IPS-NIHi11 (cell line): ENCODE measurements at places on chromosomes 4 and X.
A peak's percentile ranks its signal among the peaks of the same experiment; 100 is the strongest.

DNA sequence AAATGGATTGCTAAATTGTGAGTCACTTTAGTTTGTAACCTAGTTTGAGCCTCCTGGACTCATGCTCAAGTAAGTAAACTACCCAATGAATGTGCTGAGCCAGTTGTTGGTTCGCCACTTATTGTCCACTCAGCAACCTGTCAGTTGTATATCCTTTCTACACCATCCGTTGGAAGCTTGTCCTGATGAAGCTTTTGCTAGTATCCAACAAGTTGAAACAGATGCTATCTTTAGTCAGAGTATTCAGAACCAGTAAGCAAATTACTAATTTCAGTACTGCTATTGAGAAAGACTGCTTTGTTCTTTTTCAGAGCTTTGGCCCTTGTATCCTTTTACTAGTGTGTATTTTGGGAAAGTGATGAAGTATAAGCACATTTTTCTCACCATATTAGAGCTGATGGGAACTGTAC lies 4.3 kb upstream of the NAA15 start:
- DNase-seq, result no peak

DNA sequence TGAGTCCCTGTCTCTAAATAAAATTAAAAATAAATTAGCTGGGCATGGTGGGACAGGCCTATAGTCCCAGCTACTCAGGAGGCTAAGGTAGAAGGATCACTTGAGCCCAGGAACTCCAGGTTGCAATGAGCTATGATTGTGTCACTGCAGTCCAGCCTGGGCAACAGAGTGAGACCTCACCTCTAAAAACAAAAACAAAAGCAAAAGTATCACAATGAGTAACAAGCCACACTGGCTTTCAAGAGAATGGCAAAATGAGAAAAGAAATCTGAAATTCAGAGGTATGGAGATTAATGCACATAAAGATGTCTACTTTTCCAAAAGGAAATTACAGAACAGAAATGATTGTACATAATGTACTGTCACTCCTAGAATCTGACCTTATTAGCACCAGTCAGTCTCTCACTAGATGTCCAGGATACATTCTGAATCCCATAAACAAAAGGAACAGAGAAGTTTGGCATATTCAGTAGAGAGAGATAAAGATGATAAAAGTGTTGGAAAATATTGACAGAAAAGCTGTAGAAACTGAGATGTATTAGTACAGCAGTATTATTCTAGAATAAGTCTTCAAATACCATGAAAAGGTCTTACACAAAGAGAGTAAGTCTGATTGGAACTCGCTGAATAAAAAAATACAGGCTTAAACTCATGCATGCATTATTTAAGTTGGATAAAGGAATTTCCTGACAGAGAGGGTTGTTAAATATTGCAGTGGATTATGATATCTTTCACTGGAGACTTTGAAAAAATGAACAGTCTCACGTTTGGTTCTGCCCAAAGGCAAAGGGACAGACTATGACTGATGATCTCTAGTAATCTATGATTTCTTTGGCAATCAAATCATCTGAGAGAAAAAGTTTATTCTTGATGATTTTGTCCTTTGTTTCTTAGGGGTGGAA lies 102.5 kb downstream of the SH3RF1 start:
- no peak for DNase-seq

- DNase-seq, result no peak
Measured at GRCh38 chr4:86961605-86962295, 26.9 kb downstream of the AFF1 start.

DNA sequence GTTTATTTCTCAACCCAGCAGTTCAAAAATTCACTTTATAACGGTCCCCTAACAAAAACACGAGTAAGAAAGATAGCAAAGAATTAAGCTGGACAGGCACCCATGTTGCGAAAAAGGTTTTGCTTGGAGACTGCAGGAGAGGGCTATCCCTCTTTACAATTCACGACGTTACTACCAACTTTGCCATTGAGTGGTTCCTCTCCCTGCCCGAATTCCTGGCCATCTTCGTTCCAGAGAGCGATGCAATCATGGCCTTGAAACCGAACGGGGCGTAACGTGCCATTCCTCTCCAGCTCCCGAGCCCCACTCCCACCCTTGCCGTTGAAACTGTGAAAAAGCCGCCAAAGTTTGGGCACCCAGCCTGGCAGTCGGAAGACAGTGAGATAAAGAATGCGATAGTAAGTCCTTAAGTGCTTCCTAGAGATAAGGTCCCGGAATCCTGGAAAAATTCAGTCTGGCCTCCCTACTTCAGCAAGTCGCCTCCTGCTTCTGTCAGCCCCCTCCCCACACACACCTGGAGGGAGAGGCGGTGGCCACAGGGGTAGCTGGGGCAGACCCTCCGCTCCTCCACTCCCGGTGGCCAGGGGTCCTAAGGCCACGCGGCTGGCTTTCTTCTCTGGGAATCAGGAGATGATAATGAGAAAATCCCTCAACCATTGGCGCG lies 65.2 kb downstream of the FBXO8 start:
- DNase-seq, result peak; percentile 24

GRCh38 chrX:71212536-71212935 lies 10.5 kb upstream of the GJB1 start:
- DNase-seq, result no peak

- peak; percentile 93 for DNase-seq
Measured at GRCh38 chr4:55853484-55854046, at the start of gene EXOC1. EXOC1 (plus strand) TSS chr4:55853648; CDS start chr4:55858324, 4,676 bp downstream.

DNA sequence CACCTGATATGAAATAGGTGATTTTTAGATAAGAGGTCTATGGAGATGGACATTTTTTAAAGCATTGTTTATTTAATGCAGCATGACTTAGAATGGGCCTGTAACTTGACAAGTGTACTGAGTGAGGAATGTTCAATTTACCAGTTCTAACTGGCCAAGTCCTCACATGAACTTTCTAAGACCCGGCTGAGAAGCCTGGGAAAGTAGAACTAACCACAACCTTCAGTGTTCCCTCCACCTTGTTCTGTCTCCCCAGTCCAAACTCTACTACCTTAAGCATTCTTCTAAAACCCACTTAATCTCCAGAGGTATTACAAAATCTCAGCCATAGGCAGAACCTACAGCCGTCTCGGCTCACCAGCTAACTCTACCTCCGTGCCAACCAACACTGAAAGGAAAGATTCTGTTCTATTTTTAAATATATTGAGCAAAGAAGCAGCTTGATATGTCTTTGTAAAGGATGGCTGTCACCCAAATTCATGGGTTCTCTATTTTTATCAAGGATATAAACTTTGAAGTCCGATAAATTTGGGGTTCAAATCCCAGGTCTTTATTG lies 6.8 kb downstream of the PPARGC1A start:
- DNase-seq, result no peak

DNA sequence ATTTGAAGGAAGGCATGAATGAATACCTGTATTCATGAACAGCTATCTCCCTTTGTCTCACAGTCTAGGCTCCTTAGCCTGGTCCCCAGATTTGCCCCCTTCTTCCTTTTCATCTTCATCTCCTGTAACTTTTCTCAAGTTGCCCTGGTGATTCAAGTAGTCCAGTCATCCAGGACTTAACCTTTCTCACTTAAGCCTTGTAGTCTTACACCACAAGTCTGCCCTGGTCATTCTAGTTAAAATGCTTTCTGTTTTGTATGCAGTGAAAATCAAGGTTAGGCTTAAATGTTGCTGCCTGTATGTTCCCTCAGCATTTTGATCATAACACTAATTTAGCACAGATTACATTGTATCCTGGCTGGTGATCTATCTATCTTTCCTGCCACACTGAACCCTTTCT lies 58.5 kb upstream of the SLC7A11 start:
- no peak for DNase-seq

- no peak for DNase-seq
Measured at GRCh38 chr4:89284828-89285227, 22.8 kb downstream of the GPRIN3 start.

- no peak for DNase-seq
Measured at GRCh38 chrX:34528081-34528480, 129.0 kb downstream of the TMEM47 start.

- DNase-seq, result no peak
Measured at GRCh38 chrX:48940404-48940955, 16.9 kb downstream of the OTUD5 start.

DNA sequence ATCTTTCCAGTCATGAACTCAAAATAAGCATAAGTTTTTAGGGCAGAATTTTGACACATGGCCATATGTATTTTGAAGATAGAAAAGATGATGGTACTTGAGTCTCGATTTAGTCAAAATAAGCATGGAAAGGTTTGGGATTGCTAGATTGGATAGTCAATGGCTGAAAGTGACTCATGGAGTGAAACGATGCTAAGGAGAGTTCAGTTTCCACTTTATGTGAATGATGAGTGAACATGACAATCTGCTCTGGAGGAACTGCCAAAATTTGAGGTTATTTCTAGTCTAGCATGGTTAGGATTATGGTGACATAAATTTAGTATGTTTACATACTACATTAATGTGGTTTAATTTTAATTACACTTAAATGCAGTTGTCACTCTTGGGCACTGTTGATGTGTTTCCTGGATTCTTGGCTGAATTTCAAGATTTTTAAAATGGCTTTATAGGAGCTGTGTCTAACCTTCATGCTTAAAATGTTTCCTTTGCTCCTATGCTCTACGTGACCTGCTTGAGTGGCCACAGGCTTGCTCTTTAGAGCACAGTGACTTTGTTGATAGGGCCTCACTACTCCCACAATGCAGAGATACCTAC lies 17.1 kb downstream of the DDX3X start:
- no peak for DNase-seq

GRCh38 chr4:3375688-3376087 lies 66.1 kb upstream of the HGFAC start:
- DNase-seq, result no peak

DNA sequence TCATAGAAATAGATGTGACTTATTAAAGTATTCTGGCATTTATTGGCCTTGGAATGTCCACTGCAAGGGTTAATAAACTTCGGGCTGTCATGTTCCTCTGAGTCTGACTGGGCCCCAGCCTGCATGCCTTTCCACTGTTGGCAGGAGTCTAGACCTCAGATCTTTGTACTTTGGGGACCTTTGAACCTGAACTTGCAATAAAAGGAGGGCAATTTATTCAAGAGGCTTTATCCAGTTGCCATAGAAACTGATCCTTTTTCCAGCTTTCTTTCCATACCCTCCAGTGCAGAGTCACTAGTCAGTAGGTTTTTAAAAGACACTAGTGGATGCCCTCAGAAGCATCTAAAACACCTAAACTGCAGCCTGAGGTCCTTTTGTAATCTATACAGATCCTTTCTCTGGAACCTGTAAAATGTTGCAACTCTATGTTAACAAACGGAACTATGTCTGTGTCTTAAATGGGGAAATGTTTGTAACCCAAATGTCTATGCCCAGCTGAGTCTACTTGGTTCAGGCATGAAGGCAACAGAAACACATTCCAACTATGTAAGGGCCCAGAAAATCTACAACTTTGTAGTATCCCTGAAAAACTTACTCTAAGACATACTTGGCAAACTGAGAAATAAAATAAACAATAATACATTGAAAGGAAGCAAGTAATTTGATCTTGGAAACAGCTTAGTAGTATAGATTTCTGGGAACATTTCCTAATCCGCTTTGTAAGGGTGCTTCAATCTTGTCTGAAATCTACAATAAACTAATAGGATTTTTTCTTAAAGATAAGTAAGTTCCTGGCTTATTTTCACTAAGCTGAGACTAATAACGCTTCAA lies 41.5 kb downstream of the SOWAHB start:
- peak; percentile 12 for DNase-seq

DNA sequence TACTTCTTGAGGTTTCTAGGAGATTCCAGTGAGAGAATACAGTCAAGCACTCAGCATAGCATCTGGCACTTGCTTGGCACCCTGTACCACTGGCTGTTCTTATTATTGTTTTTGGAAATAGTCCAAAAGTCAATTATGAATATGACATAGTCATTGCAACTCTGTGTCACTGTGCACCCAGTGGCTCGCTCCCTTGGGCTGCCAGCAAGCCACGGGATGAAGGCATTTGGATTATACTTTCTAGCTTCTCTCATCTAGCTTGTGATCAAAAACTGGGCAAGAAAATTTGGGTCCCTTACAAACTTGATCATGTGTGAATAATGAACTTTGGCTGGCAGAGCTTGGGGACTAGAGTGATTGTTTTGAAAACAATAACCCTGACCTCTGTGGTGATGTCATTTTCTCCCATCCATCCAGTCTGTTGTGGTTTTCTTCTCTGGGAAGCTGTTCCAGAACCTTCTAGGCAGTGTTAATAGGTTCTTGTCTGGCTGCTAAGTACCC lies 32.7 kb upstream of the LIMCH1 start:
- DNase-seq, result no peak

DNA sequence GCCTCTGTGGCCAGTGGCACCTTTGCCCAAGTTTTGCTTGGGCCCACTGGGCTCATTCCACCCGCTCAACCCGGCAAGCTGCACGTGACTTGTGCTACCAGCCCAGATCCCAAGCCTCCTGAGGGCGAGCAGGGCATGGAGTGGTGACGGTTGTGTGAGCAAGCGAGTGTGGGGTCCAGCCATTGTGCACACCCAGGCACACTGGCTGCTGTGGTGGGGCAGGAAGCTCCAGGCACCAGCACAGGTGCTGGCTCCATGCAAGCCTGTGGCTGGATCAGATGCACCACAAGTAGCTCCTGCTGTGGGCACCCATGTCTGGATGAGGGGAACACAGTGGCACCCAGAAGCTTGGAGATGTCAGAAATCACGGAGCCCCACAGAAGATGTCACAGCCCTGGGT lies 557.0 kb upstream of the GNPDA2 start:
- no peak for DNase-seq

DNA sequence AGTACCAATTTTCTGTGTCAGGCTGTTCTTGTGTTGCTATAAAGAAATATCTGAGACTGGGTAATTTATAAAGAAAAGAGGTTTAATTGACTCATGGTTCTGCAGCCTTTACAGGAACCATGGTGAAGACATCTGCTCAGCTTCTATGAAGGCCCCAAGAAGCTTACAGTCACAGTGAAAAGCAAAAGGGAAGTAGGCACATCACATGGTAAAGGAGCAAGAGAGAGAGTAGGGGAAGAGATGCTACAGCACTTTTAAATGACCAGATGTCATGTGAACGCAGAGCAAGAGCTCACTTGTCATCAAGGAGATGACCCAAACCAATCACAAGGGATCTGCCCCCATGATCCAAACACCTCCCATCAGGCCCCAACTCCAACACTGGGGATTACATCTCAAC lies 174.3 kb downstream of the ATP10D start:
- DNase-seq, result no peak

DNA sequence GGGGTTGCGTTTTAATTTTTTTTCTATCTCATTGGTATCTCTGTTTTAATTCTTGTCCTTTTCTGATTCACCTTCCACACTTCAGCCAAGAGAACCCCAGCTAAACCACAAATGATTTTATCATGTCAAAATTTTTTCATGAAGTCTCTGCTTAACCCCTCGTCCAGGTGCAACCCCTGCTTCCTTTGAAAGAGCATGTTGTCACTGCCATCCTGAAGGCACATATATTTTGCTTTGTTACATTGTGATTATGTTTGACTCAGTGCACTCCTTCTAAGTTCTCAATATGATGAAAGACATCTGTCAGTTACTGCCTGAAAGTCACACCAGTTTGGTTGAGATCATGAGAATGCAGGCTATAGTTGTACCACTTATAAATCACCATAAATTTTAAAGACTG lies 99.9 kb upstream of the FMR1 start:
- DNase-seq, result no peak

GRCh38 chrX:117854806-117855205 lies 261.8 kb downstream of the KLHL13 start:
- no peak for DNase-seq
